ENCODE measurements at places on chromosomes 1 and 21.
A peak's percentile ranks its signal among the peaks of the same experiment; 100 is the strongest.

DNA sequence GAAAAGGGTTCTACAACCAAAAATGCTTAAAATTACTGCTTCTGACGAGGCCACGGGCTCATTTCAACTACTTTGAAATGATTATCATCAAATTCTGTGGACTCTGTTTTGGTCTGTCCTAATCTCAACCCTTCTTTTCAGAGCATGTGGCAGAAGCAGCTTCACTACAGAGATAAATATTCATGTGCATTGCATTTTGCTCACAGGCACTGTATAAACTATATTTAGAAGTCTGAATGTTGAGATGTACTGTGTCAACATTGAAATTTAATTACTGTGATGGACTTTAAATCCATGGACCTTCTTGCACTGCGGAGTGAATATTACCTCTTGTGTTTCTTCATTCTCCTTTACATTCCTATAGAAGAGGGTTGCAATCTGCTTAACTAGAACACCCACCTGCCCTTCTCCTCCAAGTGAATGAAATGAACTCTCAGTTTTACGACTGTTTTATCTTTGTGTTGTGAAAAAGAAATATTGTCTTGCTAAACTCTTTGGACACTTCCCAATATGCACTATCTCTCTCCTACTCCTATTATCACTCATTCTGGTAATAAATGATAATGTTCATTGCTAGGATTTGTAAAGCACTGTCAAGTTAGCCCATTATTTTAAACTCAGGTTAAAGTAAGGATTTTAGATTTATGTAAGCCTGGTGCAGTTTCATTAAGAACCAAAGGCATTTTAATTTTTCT, 281.2 kb upstream of the ST6GALNAC5 start:
- no peak for DNase-seq

- no peak for DNase-seq
These were observed 13.2 kb downstream of the ERRFI1 start for GRCh38 chr1:8012955-8013354.

DNA sequence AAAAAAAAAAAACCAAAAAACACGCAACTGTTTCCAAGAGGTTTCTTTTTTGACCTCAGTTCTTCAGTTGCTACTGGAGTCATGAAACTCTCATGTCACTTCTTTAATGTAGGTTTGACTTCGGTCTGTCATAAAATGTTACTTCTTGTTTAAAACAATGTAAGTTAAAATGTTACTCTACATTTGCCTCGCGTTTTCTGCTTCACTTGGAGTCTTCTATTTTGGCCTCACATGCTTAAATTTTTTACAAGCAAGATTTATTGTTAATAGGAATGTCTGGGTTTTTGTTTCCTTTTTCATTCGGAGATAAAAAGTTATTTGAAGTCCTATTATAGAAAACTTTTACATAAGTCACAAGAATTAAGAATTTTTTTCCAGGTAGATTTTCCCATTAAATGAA, 880.2 kb downstream of the LTN1 start:
- DNase-seq: no peak

GRCh38 chr21:43190544-43190943, 21.7 kb downstream of the CRYAA start:
- DNase-seq: no peak

- no peak for DNase-seq
These were observed 12.8 kb upstream of the ECE1 start for GRCh38 chr1:21302747-21303715.

DNA sequence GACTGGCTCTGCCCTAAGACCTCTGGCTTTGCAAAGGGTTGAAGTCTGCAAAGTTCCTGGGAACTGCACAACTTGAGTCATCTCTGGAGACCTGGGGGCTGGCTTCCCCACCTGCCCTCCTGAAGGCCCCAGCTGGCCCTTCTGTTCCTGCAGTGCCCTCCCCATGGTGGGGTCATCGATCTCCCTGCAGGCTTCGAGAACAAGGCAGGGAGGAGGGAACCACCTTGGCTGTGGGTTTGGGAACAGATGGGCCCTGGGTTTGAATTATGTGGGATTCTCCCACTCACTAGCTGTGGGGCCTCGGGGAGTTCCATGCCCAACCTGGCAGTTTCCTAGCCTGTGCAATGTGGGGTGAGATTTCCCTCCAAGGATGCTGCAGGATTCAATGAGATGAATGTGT, 310.2 kb downstream of the PTPRU start:
- DNase-seq: no peak

DNA sequence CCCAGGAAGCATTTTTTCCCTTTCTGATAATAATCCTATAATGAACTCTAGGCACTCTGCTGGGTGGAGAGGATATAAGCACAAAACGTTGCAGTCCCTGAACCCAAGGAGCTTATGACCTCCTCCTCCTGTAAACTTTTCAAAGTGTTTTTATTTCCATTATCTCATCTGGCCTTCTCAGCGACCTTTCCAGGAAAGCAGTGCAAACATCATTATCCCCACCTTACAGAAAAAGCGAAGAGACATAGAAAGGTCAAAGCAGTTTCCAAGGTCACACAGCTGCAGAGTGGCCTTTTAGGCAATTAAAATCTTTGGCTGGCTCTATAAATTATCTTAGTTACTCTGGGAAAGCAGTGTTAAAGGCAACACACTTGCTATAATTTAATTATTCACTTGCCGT, 63.8 kb downstream of the OLFML3 start:
- DNase-seq: no peak

- DNase-seq: no peak
These were observed 2.0 kb downstream of the AGRN start for GRCh38 chr1:1021920-1022259.

DNA sequence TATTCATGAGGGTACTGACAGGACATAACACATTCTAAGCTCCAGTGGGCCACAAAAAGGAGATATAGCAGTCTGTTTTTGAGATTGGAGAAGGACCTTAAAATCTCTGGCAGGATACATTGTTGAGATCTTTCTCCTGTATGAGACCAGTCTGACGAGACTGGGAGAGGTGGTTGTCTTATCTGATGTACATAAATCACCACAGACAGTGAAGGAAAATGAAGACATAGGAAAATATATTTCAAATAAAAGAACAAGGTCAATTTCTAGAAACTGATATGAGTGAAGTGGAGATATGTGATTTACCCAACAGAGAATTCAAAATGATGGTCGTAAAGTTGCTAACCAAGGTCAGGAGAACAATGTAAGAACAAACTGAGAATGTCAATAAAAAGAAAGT, 21.3 kb upstream of the EGLN1 start:
- no peak for DNase-seq

GRCh38 chr1:70499695-70500094, 88.6 kb downstream of the CTH start:
- no peak for DNase-seq

DNA sequence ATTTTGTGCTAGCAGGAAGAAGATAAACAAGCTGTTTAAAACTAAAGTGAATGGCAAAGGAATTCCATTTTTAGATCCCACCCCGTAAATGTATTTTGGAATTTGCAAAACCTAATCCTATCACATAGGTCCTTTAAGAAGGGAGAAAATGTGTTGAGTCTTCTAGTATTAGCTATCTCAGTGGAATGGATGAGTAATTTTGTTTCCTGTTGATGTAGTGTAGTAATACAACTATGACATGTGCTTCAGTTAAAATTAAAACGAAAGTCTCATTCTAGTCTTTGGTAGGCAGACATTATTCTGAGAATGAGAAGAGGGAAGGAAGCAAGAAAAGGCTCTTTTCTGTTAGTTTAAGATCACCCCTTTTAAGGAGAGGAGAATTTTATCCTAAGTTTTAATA, 265.9 kb upstream of the C1orf105 start:
- DNase-seq: no peak

- DNase-seq: no peak
These were observed 54.5 kb downstream of the TM2D1 start for GRCh38 chr1:61670445-61670844.

GRCh38 chr1:56566994-56567393, 12.4 kb downstream of the PLPP3 start:
- no peak for DNase-seq

GRCh38 chr1:232036181-232036933, 409.8 kb downstream of the DISC1 start:
- no peak for DNase-seq

DNA sequence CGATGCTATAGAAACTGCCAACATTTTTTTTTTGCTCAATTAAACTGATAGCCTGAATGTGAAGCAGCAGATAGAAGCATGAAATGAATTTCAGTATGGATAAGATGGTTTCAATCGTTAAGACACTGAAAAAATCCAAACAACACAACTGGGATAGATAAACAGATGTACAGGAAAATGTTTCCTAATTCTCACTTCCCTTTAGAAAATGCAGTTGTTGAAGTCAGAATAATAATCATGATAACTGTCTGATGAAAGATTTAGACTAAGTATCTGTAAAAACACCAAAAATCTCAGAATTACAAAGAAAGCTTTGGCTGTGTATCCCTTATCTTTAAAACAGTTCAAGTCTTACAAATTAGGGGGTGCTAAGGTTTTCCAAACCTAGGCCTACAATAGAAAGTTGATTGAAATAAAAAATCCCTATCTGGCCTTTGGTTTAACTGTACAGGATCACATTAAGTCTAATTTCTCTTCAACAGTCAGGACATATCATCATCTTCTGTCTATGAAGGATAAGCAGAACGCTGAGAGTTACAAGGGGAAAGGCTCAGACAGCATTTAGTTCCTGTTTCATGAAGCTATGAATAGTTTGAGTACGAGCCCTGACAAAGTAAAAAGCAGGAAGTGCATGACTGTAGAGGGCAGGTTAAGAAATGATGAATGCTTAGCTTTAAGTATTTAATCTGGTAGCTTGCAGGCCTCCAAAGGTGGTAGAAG, 203.2 kb downstream of the APP start:
- no peak for DNase-seq

DNA sequence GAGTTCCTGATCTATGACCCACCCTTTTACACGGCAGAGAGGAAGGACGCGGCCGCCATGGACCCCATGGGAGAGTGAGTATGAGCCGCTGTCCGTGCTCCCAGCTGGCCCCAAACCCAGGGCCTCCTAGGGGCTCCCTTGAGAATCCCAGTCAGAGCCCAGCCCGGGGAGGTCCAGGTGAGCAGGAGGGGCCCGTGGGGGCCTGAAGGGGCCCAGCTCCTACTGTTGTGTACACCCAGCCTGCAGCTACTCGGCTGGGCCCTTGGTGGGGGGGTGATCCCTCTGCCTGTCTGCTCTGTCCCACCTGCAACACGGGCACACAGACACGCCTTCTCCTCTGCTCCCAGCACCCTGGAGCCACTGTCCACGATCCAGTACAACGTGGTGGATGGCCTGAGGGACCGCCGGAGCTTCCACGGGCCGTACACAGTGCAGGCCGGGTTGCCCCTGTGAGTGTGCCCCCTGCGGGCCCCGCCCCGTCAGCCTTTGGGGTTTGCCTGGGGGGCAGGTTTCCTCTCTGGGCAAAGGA, 28.6 kb upstream of the LRRC3 start:
- no peak for DNase-seq

DNA sequence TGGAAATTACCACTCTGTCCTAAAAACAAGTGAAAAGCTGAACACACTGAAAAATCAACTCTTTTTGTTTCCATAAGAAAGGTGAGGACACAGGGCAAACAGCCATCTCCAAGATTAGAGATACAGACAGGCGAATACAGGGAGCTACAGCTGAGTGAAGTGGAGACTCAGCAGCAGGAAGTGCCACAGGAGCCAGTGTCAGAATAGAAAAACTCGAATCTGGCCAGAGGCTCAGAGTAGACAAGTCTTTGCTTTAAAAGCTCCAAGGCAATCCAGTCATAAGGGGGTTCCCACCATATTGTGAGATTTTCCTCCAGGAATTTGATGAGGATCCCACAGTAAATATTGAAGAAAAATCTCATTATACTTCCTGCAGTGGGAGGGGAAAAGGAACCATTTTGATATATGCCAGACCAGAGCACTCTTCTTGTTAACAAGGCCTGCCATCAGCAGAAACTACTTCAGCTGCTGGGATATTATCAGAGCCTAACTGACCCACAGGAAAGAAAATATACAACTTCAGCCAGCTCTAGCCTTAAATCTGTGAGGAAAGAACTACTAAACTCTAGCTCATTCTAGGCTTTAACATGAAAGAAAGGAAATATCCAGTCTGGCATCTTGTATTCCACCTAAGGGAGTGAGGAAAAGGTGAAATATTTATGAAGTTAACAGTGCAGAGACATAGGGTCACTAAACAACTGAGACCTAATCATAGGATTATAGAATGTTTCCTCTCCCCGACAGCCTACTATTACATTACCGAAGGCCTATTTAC, 256.2 kb upstream of the OLFM3 start:
- no peak for DNase-seq

DNA sequence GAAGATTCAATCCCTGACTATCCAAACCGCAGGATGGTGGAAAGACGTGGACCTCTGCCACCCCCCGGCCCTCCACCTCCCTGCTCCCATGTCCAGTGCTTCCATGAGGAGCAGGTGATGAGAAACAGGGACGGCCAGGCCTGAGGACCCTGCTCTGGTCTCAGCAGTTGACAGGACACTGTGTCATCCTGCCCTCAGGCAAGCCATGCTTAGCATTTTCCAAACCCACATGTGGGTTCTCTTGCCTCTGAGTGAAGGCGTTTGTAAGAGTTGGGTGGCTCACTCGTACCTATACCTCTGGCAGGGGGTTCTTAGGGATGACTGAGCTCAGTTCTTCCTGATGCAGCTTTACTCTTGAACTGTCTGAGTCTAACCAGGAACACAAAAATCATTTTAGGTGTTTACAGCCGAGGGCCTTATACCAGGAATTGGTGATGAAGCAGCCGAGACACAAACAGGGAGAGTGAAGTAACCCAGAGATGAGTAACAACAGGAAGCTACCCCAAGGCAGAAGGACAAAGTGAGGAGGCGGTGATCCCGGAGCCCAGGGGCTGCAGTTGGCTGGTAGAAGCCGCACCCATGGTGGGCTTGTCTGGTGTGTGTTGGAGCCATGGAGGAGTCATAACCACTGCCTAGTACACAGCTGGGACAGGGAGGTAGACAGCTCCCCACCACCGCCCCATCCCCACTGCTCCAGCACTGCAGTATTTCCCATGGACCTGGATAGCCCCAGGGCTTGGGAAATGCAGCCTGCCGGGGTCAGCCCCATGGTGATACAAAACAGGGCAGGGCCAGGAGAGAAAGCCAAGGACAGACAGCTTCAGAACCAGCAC, 21.4 kb downstream of the MYBPH start:
- DNase-seq: no peak

DNA sequence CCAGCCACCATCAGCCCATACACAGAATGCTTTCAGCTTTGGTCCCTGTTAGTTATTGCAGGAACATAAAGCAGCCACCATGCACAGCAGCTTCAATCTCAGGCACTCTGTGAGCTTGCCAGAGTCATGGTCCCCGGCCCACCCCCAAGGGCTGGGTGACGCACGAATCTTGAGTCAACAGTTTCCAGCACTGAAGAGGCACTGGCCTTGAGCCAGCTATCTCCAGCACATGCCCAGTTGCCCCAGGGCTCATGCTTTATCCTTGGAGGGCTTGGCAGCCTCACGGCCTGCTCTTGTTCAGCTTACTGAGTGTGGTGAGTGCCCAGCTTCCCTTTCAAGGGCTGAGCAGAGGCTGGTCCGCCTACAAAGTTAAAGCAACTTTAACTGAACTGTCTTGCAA, 200.7 kb upstream of the RAB4A start:
- DNase-seq: peak; percentile 43

GRCh38 chr1:112975336-112975735, 19.3 kb upstream of the SLC16A1 start:
- DNase-seq: no peak

- no peak for DNase-seq
These were observed 162.4 kb downstream of the KIF26B start for GRCh38 chr1:245317217-245317616.

GRCh38 chr1:228240411-228241240, 32.8 kb downstream of the OBSCN start:
- DNase-seq: no peak

- DNase-seq: no peak
These were observed 6.7 kb downstream of the HMGN2 start for GRCh38 chr1:26478988-26479387.
